ENCODE measurements at places on chromosomes 1 and 21.

- no peak for DNase-seq
These were observed 77.0 kb upstream of the SPATA6 start for GRCh38 chr1:48548985-48549384.

DNA sequence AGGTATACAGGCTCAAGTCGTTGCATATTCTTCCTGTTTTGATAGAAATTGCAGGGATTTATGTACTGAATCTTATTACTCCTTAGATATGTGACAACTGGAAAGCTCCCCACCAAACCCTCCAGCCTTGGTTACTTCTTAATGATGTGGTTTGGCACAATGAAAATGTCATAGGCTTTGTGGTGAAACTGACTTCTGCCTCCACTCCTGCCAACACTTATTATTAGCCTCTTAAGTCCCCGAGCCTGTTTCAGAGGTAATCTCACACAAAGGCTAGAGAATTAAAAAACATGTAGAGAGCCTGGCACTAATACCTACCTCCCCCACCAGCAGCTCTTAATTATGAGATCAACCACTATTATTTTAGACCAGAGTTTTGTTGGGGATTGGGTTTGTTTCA is 4.2 kb downstream of the COX20 start:
- no peak for DNase-seq

GRCh38 chr1:64514197-64514765 is 44.4 kb downstream of the CACHD1 start:
- DNase-seq = no peak

DNA sequence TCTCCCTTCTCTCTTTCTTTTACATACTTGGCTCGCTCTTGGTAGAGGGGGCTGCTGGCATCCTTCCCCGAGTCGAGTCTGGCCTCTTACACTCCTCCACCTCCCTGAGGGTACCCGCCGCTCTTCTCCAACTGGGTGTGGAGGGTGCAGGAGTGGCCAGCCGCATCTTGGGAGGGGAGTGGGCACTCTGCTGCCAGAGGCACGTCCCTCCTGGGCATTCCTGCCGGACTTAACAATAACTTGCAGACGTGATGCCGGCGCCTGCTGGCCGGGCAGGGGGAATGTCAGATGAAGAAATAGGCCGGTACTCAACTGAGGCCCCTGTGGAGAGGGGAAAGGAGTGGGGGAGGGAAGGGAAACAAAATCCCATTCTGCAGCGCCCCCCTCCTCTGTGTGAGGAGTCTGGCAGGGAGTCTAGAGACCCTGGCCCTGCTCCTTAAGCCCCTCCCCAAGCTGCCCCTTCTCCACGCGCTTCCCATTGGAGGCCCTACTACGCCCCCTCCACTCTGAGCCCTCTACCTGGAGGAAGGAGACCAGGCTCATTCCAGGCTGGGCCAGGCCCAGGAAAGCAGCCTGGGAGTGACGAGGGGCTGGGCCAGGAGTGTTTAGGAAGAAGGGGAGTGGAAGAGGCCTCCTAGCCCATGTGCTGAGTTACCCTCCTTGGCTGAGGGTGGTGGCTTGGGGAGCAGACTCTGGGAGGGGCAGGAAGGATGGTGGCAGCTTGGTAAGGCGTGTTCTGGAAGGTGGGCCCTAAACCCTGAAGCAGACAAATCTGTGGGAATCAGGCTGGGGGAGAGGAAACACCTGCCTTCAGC is 1.8 kb downstream of the ATP2B4 start:
- DNase-seq = no peak

- no peak for DNase-seq
These were observed 9.4 kb downstream of the EPHA2 start for GRCh38 chr1:16146279-16147155.

GRCh38 chr1:230891413-230891812 is 23.1 kb upstream of the C1orf198 start:
- DNase-seq = no peak

DNA sequence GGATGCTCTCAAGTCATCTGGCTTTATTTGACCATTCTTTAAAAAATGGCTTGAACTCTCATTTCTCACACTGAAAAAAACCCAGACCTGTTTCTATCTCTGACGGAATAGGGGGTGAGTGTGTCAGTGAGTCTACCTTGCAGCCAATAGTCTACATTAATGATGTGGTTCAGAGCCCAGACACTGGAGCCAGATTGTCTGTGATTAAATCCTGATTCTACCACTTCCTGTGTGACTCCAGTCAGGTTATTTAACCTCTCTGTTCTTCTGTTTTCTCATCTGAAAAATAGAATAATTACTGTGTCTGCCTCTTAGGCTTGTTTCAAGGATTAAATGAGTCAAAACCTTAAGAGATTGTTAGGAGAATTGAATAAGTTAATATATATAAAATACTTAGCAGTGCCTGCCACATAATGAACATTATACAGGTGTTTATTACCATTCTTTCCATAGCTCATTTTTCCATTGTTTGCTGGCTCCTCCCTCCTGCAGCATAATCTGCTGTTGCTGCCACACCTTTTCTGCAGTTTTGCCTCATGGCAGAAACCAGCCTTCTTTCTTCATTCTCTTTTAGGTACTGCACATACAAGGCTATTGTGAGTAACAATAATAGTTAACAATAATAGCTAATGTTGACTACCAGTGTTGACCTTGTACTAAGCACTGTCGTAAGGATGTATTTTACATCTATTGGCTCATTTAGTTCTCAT is 157.6 kb upstream of the IVNS1ABP start:
- no peak for DNase-seq

DNA sequence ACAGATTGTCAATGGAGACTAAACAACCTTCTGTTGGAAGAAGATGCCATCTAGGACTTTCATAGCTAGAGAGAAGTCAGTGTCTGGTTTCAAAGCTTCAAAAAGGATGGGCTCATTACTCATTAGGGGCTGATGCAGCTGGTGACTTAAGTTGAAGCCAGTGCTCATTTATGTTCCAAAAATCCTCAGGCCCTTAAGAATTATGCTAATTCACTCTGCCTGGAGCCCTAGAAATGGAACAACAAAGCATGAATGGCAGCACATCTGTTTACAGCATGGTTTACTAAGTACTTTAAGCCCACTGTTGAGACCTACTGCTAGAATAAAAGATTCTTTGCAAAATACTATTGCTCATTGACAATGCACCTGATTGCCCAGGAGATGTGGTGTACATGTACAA is 63.7 kb downstream of the TTC3 start:
- no peak for DNase-seq

GRCh38 chr1:39631361-39632322 is 7.8 kb downstream of the HEYL start:
- DNase-seq = no peak

All from activated T-helper 1 cell treated with Interleukin-2 at 50 U/mL for 16 hours (primary cell).